ENCODE measurements at places on chromosomes 7 and 10. TPM values are rescaled to one million over a fixed set of nuclear protein-coding genes. Genes with fewer than 3 reads are reported as not detected.

DNA sequence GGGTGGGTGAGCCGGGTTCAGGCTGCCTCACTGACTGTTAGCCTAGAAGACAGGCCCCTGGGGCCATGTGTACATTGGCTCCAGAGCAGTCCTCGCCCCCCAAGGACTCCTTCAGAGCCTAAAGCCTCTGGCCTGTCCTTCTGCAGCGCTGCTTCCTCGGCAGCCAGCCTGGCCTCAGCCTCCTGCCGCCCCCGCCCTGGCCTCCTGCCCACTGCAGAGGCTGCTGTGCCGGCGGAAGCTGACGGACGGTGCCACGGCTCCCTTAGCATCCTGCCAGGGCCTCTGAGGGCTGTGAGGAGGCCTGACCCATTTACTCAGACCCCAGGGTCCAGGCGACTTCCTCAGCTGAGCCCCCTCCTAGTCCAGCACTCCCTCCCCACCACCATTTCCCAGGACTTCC, 4.9 kb downstream of the SRRM3 start:
- peak; percentile 58 for DNase-seq

GRCh38 chr7:49644396-49645166, 128.9 kb upstream of the VWC2 start:
- no peak for DNase-seq

GRCh38 chr10:47401874-47402640, 18.0 kb upstream of the ZNF488 start:
- no peak for DNase-seq

GNGT1 gene
- not detected for total RNA-seq

DNA sequence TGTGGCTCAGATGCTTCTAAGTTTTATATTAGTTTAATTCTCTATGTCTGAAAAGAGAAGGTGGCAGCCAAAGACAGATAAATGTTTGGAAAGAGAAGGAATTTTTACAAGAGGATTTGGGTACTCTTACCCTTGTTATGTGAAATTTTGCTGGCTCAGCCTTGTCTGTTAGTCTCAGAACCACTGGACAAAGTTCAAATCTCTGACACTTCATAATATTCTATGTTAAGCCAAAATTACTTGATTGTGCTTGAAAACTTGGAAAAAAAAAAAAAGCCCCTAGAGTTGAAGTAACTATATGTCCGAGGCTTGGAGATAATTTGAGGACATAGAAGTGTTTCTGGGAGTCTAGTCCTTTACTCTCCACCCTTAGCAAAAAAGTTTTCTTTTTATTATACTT, 1079.3 kb upstream of the LRRTM3 start:
- DNase-seq, result no peak

- DNase-seq, result no peak
These were observed 176.2 kb downstream of the LRMDA start for GRCh38 chr10:75607576-75607975.

GRCh38 chr10:7901256-7901655, 83.0 kb downstream of the TAF3 start:
- DNase-seq, result no peak

DNA sequence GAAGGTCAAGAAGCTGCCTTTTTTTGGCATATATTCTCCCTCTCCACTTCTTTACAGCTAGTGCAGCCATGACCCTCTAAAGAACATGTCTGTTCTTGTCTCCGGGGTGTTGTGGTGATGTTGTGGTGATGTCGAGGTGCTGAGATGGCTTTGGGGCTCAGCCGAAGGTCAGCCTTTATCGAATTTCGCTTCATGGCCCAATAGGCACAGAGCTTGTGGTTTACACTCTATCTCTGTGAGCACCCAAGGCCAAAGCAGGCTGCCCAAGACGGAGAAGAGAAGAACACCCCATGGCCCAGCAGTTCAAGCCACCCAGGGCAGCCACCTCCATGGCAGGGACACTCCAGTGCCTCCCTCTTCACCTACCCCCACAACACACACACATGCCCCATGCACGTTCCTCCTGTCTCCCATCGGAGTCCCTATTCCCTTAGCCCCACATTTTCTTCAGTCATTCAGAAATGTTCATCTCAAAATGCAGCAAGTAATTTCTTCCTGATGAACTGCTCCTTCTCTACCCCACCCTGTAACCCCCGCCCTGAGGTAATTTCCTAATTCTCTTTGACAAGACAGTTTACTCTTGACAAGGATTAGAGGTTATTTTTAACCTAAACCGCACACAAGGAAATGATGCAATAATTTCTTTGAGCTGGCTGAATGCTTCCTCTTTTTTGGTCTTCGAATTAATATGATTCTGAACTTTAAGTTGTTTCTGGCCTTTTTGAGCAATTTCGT, 18.6 kb upstream of the ADRB1 start:
- DNase-seq, result no peak

DNA sequence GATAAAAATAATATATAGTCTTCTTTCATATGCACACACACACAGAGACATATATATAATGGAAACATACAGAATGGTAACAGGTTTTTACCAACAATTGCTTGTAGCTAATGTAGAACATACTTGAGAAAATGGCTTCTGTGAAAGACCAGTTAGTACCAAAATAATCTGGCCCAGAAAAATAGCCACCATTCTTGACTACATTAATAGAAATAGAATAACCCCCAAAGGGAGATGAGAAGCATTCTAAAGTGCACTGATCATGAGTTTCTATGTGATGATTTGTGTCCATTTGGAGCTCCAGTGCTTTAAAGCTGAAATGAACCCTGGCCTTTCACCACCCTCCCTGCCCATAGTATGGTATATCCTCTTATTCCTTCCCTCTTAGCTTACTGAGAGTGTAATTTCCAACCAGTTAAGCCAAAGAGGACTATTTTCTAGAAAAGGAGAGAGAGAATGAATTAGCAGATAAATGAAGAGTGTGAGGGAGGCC, 22.9 kb upstream of the IFIT2 start:
- DNase-seq, result no peak

GRCh38 chr7:96306385-96307125, 15.3 kb downstream of the SLC25A13 start:
- DNase-seq, result no peak

DNA sequence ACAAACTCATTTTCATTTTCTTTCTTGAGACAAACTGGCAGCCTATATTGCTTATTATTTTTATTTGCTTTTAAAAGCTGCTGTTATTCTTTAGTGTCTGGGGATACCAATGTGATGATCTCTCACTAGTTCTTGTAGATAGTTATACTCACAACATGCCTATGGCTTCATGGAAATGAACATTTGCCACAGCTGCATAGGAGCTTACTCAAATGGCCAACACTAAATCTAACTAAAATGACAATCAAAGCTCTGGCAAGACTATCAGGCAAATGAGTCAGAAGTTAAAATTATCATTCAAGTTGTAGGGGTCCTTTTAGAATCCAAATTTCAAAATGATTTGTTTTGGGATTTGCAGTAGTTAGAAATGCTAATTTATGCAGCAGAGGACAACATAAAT, 225.9 kb downstream of the ANK3 start:
- no peak for DNase-seq

RASSF4 gene
- 0.26 TPM for total RNA-seq

DNA sequence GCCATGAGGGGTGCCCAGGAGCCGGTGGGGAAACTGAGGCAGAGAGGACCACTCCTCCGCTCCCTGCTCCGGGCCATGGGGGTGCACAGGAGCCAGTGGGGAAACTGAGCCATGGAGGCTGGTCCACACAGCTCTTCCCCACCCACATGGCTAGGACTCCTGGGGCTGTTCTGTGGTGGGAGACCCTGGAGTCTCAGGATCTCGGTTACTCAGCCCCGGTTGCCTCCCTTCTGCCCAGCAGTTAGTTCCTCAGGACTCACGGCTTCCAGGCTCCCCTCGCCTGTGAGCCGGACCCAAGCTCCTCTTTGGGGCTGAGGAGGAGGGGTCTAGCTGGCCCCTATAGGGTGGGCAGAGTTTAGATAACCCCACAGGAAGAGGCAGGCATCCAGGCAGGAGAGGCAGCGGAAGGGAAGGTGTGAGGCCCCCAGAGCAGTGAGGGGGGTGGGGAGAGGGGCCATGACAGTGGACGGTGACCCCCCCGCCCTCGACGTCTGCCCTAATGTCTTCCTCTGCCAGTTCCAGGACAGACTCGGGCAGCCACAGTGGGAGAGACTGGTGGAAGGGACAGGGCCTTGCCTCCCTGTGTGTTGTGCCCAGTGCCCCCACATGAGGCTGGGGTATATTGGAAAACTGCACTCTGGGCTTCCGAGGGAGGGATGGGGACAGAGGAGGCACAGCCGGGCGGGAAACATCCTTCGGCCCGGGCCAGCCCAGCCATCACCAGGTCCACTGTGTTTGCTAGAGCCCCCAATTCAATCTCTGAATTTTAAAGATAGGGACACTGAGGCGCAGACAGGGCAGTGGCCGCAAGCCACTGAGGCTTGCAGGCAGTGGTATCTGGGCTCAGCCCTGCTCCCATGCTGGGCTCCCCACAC, 4.3 kb downstream of the ELFN1 start:
- DNase-seq, result no peak

DNA sequence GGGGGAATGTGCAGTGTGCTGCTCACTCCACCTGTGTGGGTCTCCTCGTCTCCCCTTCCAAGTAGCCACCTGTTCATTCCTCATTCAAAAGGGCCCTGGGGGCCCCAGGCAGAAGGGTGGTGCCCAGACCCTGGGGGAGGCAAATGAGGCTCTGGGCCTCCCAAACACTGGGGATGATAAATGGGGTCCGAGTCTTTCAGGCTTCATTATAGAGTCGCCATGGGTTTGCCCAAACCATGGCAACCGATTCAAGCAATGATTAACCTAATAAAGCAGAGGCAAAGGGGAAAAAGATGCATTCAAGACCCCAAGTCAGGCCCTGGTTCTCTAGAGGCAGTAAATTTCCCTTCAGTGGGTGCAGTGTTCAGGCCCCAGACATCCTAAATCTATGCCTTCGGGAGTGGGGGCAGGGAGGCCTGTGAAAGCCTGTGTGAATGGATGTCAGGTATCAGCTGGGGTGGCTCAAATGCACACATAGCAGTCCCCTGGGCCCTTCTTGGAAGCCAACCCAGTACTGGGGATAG, 10.4 kb downstream of the NEUROG3 start:
- no peak for DNase-seq

ACSM6 gene
- not detected for total RNA-seq

DNA sequence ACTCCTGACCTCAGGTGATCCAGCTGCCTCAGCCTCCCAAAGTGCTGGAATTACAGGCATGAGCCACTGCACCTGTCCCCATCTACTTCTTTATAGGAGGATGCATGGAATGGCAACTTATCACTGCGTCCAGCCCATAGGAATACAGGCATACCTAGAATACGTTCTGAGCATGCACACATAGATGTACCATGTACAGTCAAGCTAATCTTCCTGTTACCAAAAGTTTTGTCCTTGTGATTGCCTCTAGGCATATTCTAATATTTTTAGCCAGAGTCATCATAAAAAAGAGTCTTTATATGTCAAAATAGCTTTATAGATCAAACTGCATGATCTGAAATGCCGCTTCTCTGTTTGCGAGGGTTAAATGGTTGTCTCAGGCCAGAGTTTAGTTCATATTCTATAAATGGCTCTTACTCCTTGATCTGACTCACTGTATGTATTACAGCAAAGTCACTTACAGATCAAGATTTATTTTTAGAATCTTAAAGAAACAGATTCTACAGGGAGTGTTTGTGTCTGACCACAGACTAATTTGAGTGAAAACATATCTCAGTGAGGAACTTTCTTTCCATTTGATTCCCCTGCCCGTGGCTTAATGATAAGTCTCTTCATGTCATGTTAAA, 210.9 kb downstream of the CREB5 start:
- no peak for DNase-seq

DNA sequence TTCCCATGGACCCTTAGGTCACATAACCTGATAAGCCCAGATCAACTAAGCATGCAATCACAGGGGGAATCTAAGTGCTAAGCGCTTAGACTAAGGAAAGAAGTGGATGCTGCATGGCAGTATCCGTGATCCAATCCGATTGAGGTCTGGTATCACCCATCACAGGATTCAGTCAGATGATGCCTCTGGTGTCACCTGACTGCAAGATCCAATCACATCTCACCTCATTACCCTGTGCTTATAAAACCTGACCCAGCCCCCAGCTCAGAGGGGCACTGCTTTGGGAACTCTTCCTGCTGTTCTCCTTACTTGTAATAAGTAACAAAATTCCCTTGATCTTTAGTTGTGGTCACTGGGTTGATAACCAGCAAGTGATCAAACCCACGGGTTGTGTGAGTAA, 84.7 kb upstream of the TMEM168 start:
- no peak for DNase-seq

DNA sequence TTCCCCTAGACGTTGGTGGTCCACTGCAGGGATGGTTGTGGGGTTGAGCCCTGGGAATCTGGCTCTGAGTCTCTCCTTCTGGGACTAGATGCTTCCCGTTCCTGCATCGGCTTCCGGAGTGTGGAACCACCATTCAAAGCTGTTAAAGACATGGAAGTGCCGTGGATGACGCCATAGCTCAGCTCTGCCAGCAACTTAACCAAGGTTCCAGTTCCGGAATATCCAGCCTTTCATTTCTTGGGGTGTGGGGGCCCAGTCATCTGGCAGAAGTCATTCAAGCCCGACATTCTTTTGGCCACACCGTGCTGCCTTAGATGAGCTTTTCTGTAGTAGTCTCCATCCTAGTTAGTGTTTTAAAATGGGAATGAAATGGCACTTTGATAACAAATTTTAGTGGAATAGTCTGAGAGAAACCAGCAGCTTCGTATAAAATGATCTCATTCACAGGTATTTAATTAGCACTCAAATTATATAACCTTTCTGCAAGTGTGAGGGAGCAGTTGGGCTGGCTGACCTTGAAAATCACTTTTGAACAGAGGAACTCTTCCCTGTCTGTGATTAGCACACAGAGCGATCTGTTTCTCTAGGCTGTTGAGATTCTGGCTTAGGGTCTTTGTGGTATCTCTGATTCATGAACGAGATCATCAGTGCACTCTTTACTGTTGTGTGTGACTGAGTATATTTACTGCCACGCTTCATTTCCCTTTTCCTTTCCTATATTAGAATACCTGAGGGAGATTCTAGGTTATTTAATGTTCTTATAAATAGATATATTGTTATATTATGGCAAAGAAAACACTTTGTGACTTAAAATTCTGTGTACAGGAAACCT, 19.9 kb downstream of the LMTK2 start:
- DNase-seq, result no peak

DNA sequence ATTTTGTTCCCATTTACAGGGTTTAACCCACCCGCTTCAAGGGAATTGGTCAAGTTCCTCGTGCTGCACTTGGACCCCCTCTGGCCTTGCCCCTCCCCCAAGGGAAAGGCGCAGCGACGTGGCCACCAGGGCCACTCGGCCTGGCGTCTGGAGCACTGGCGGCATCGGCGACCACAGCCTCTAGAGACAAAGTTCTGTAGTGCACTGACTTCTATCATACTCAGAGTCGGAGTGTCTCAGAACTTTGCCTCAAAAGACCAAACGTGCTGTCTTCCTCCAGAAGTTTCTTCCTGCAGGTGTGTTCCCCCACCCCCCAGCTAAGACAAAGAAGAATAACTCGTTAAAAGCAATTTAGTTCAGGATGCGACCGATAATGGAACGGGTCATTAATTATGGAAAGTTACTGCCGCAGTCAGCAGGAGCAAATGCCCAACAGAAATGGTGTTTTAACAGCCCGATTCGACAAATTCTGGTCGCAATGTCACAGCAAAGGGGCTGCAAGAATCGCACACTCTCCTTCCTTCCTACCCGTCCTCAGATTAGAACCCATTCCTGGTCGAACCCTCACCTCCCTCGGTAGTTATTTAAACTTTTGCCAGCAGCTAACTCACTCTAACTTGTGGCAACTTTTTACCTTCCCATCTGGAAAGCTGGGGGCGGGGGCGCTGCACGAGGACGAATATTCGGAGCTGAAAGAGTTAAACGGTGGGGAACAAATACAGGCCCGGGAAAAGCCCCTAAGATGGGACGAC, 202.1 kb upstream of the NFE2L3 start:
- no peak for DNase-seq
